Motor neuron (in vitro differentiated cells): ENCODE measurements at places on chromosomes 4 and X. TPM values are rescaled to one million over a fixed set of nuclear protein-coding genes. Genes with fewer than 3 reads are reported as not detected.

- no peak for ATAC-seq
Observed at GRCh38 chr4:107897823-107898222, 33.5 kb upstream of the CYP2U1 start.

- no peak for ATAC-seq
Observed at GRCh38 chr4:76981644-76982043, 32.1 kb downstream of the SEPTIN11 start.

- ATAC-seq = no peak
Observed at GRCh38 chrX:9164533-9165426, 130.9 kb upstream of the FAM9B start.

DNA sequence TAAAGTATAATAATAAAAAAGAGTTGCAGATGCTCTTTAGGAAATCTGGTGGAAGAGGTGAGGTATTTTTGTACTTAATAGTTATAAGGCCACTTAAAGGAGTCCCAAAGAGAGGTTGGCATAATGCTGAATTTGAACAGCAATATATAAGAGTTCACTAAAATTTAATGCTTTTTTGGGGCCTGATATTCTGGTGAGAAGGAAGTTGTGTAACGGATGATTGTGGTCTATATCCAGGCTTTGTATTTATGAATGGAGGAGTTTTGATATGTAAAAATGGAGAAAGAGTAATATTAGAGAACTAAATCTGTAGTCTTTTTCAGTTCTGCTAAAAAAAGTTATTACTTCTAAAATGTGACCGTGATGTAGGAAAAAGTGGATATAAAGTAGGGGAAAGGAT is 20.4 kb downstream of the BMP2K start:
- ATAC-seq = no peak

ANOS1 gene
- 38.4 and 40.1 TPM in 2 replicates for total RNA-seq

TEX11 gene
- total RNA-seq = 0.10 TPM in 1 of 2 replicates, not detected in the other

CXorf49 gene
- total RNA-seq = not detected in 2 replicates

DNA sequence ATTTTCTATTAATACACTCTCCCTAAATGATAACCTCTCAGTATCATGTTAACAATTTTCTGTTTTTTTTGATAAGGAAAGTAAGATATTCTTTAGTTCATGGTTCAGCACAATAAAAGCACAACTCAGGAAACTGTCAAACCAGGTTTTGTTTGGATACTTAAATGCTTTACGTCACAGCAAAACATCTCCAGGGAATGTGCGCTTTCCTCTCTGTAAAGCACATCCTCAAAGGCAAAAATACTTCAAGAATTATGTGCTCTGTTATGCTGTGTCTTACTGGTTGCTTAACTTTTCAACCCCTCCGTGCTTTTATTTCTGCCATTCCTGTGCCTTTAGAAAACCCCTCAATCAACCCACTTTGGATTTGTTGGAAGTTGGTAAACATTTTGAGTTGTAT is 27.8 kb downstream of the SNX25 start:
- ATAC-seq = no peak

FAM47B gene
- total RNA-seq = not detected in 2 replicates

GRCh38 chr4:153676486-153676885 is 7.6 kb upstream of the TLR2 start:
- ATAC-seq = no peak

DNA sequence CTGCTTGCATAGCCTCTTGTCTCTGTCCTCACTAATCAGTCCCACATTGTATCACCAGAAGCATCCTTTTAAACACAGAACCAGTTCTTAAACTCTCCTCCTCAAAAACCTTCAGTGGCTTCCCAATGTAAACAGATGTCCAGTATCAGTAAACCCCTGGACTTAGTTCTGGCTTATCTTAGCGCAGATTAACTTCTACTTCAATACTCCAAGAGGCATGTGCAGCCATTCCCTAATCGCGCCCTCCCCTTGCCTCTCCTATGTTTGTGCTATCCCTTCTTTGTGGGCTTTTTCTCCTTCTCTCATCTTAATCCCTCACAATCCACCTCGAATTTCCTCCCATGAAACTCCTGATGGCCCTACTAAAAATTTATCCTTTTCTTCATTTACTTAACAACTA is 193.8 kb downstream of the FBXO8 start:
- no peak for ATAC-seq

TRIM75 gene
- total RNA-seq = 0.14 TPM in 1 of 2 replicates, not detected in the other
